ENCODE measurements at places on chromosomes 12 and 14. TPM values are rescaled to one million over a fixed set of nuclear protein-coding genes. Genes with fewer than 3 reads are reported as not detected.

DNA sequence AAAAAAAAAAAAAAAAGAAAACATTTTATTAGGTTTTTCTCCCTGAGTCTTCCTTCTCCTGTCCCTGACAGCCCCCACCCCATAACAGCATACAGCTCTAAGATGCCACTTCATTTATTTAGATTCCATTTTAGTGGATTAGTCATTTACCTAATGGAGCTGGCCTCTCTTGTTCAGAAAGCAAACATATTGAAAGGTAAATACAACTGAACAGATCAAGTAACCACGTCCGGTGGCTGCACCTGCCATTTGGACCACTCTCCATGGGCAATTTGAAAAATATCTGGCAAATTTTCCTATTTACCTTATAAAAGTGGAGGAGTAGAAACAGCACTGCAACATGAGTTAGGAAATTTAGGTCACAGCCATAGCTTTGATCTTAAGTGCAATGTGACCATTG, 254.6 kb downstream of the C12orf42 start:
- no peak overlapping the region for H3K27ac ChIP-seq
- no peaks in the 10 kb centered on the region for H3K27me3 ChIP-seq
- H3K36me3 ChIP-seq: no peaks in the 10 kb centered on the region
- no peak overlapping the region for H3K4me3 ChIP-seq

DNA sequence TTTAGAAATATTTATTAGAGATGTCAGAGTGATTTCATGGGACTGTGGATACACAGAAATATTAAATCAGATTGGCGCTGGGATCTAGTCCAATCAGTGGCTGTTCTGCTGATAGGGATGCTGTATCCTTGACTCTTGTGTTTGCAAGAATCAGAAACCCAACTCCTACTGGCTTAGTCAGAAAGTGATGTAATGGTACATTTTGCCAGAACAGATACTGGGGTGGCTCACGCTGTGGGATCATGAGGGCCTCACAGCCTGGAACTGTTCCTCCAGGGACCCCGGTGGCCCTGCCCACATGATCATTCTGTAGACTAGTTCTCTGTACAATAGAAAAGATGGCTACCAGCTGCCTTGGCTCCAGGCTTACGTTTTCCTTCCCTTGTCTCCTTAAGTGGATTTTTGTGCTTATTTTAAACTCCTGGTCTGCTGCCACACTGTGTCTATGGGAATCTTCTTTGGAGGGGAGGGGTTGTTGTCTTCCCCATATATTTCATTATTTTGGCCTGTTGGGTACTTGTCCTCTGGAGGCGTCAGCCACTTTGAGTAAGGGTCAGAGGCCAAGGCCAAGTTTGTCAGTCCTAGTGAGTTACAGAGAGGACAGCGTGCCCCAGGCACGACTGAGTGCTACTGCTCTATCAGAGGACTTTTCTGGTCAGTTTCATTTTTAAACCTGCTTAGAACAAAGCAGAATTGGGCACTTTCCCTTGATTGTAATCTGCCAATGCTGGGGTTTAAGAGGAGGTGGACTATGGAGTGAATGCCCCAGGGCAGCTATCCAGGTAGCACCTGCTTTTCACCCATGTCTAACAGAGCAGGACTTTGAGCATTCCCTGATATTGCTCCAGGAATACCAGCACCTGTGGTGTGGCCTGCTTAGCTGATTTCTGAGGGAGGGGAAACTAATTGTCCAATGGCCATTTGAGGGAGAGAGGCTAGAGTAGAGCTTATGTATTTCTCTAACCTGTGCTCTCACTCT, 164.3 kb downstream of the SLC5A8 start:
- no peaks in the 10 kb centered on the region for H3K4me1 ChIP-seq
- H3K4me3 ChIP-seq: no peak overlapping the region
- H3K36me3 ChIP-seq: no peaks in the 10 kb centered on the region
- DNase-seq: no peak
- H3K27ac ChIP-seq: no peak overlapping the region

DNA sequence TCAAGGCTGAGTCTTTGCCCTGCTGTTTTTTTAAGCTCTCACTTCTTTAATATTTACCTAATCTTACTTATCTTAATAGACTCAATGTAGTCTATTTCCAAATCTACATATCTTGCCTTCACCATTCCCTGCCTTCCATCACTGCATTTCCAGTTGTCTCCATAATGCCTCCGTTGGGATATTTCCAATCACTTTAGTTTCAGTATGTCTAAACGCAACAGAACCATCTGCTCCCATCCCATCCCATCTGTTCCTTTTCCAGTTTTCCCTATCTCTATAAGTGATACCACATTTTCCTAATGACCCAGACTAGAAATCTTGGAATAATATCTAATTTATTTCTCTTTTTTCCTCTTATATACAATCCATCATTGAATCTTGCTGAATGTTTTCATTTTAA, 15.1 kb upstream of the CCDC198 start:
- no peaks in the 10 kb centered on the region for H3K27me3 ChIP-seq
- no peak for DNase-seq
- no peaks in the 10 kb centered on the region for H3K36me3 ChIP-seq

Gene SYNE3
- 34.2 TPM for total RNA-seq

- no peak overlapping the region for H3K27ac ChIP-seq
- H3K27me3 ChIP-seq: peaks cover 3% of the 10 kb centered on the region
- H3K4me3 ChIP-seq: no peak overlapping the region
- no peaks in the 10 kb centered on the region for H3K4me1 ChIP-seq
- no peaks in the 10 kb centered on the region for H3K36me3 ChIP-seq
These were observed 184.8 kb upstream of the NUDT4 start for GRCh38 chr12:93192878-93193277.

GRCh38 chr12:48826209-48826855, 8.0 kb downstream of the CACNB3 start:
- no peak for DNase-seq
- no peak overlapping the region for H3K4me3 ChIP-seq
- H3K4me1 ChIP-seq: no peaks in the 10 kb centered on the region
- peaks cover 23% of the 10 kb centered on the region for H3K36me3 ChIP-seq
- H3K27ac ChIP-seq: no peak overlapping the region

DNA sequence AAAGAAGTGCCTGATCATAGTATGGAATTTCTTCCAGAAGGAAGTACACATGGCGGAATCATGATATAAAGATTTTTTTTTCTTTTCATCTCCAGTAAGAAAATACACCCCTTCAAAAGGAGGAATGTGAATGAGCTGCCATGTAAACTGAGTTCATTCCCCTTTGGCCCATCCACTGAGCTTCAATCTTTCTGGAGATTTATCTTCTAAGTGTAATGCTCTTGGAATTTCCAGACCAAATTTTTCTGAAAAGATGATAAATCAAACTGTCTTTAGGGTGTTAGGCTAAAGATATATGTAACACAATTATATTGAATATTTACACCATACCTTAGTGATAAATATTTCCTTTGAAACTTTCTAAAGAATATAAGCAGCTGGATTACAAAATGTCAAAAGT, 5.2 kb downstream of the DCN start:
- no peaks in the 10 kb centered on the region for H3K36me3 ChIP-seq
- no peak for DNase-seq
- no peak overlapping the region for H3K27ac ChIP-seq

Gene KITLG
- total RNA-seq: 0.14 TPM

- no peak overlapping the region for H3K27ac ChIP-seq
- H3K27me3 ChIP-seq: no peaks in the 10 kb centered on the region
- no peaks in the 10 kb centered on the region for H3K36me3 ChIP-seq
- DNase-seq: no peak
- H3K4me3 ChIP-seq: no peak overlapping the region
These were observed 13.3 kb downstream of the GLIPR1L2 start for GRCh38 chr12:75404231-75404630.

DNA sequence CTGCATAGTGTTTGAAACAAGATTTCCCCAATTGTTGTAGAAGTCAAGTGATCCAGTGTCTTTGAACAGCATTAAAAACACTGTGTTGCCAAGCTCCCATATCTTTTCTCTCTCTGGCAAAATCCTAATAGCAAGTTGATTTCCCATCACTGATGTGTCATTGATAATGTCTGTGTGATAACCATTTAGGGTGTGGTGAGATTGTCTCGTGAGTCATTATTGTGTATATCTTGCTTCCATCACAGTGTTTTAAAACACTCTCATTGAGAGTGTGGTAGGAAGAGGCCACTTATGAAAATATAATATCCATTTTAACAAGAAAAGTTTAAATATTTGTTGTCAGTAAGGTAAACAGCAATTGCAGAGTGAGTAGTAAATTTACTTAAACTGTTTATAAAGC, 74.7 kb downstream of the PRORP start:
- H3K4me1 ChIP-seq: peaks cover 30% of the 10 kb centered on the region
- peak overlapping the region; percentile 64 for H3K27ac ChIP-seq
- H3K36me3 ChIP-seq: peaks cover 15% of the 10 kb centered on the region
- DNase-seq: no peak
- H3K4me3 ChIP-seq: no peak overlapping the region
- H3K27me3 ChIP-seq: no peaks in the 10 kb centered on the region

DNA sequence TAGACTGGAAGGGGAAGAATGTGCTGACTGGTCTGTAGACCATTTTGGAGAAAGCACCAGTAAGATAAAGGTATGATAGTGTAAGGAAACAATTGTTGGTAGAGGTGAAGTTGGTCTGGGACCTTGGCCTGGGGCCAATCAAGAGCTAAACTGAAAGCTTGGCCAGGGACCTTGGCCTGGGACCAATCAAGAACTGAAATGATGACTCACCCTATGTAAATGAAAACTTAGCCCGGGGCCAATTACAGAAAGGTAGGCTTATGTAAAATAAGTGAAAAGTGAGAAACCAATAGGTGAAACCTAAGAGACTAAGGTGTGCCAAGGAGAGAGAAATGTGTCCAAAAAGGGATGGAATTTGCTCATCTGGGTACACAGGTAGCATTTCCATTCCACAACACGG, 776.0 kb downstream of the C12orf50 start:
- H3K4me3 ChIP-seq: no peak overlapping the region
- H3K27ac ChIP-seq: no peak overlapping the region
- no peaks in the 10 kb centered on the region for H3K27me3 ChIP-seq
- DNase-seq: no peak
- no peaks in the 10 kb centered on the region for H3K36me3 ChIP-seq
- H3K4me1 ChIP-seq: no peaks in the 10 kb centered on the region

Gene NRL
- total RNA-seq: 1.6 TPM

- no peaks in the 10 kb centered on the region for H3K27me3 ChIP-seq
- no peak overlapping the region for H3K4me3 ChIP-seq
- H3K36me3 ChIP-seq: no peaks in the 10 kb centered on the region
- H3K27ac ChIP-seq: no peak overlapping the region
- no peaks in the 10 kb centered on the region for H3K4me1 ChIP-seq
These were observed 363.4 kb upstream of the PDE3A start for GRCh38 chr12:20004952-20005351.

DNA sequence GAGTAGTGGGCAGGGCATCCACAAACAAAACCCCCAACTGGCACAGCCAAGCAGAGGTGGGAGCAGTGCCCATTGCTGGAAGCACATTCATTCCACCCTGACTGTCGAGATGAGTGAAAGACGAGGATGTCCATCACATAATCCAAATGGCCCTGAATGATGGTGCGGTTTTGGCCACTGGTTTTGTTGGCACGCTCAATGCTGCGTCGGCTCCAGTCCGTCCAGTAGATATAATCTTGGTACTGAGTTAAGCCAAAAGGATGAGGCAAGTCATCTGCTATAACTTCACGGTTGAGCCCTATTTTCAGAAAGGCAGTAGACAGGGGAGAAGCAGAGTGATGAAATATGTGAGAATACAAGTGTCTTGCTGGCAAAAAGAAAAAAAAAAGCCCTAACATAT, 88.1 kb downstream of the BCL2L14 start:
- H3K4me3 ChIP-seq: no peak overlapping the region
- H3K36me3 ChIP-seq: peaks cover 15% of the 10 kb centered on the region
- no peak for DNase-seq
- H3K27me3 ChIP-seq: no peaks in the 10 kb centered on the region
- no peak overlapping the region for H3K27ac ChIP-seq
- no peaks in the 10 kb centered on the region for H3K4me1 ChIP-seq

- no peak overlapping the region for H3K4me3 ChIP-seq
- DNase-seq: no peak
- H3K4me1 ChIP-seq: no peaks in the 10 kb centered on the region
- H3K27me3 ChIP-seq: no peaks in the 10 kb centered on the region
These were observed 256.6 kb downstream of the PRKD1 start for GRCh38 chr14:29671034-29671433.

Gene CLEC2B
- total RNA-seq: 25.8 TPM

GRCh38 chr14:75934998-75935628, 46.7 kb downstream of the TGFB3 start:
- no peaks in the 10 kb centered on the region for H3K27me3 ChIP-seq
- H3K4me3 ChIP-seq: no peak overlapping the region
- peaks cover 2% of the 10 kb centered on the region for H3K4me1 ChIP-seq
- DNase-seq: no peak

Gene OR6C74
- not detected for total RNA-seq

DNA sequence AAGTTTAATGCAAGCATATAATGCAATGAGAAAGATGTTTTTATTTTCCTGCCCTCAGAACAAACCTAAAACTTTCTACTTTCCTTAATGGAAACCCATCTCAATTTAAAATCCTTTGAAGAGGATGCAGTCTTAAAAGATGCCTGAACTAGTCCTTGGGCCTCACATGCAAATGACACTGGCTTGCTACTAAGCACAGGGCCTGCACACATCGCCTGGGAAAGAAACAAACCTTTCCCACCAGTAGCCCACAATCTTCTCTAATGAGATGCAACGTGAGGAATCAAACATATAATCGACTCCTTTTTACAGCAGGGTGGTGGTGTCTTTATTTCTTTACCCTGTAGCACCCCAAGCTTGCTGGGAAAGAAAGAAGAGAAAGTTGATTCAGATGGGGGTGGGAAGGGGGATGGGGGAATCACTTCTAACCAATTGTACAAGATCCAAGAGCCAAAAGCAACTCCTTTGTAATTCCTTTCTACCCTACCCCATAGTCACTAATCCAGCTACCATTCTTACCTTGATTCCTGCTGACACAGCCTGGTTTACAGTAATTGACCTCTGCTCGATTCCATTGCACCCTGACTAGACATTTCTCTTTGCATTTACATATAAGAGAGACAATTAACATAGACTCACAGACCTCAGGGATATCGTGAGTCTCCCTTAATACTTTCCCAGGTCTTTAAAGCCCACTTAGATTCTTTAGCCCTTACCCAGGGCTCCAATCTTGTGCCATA, 69.5 kb upstream of the FERMT2 start:
- no peak for DNase-seq
- no peaks in the 10 kb centered on the region for H3K4me1 ChIP-seq
- no peak overlapping the region for H3K4me3 ChIP-seq

Gene ARG2
- total RNA-seq: 11.9 TPM

Gene MUCL1
- total RNA-seq: not detected

DNA sequence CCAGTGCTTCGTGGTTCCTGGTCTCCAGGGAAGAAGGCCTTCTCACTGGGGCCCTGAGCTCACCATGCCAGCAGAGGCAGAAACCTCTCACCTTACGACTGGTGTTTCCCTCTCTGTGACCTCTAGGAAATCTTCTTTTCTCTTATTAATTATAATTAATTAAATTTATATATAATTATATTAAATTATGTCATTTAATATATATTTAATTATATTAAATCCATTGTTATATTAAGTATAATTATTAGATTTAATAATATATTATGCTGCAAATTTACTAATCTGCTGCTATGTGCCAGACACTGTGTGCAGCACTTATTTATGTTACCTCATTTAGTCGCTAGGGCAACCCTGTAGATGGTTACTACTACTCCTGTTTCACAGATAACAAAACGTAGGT, 70.3 kb upstream of the MBIP start:
- H3K27ac ChIP-seq: no peak overlapping the region
- H3K4me3 ChIP-seq: no peak overlapping the region
- peaks cover 7% of the 10 kb centered on the region for H3K27me3 ChIP-seq
- no peaks in the 10 kb centered on the region for H3K36me3 ChIP-seq
- DNase-seq: no peak
